ENCODE measurements at places on chromosomes 1 and 21.

GRCh38 chr1:47452426-47452825, 14.6 kb downstream of the FOXD2 start:
- no peak for DNase-seq

- DNase-seq = no peak
Measured at GRCh38 chr21:32733356-32733755, 5.5 kb upstream of the SYNJ1 start.

- no peak for DNase-seq
Measured at GRCh38 chr1:23522244-23522982, 8.6 kb downstream of the E2F2 start.

GRCh38 chr1:24927988-24928688, 1.9 kb downstream of the RUNX3 start:
- DNase-seq = no peak

DNA sequence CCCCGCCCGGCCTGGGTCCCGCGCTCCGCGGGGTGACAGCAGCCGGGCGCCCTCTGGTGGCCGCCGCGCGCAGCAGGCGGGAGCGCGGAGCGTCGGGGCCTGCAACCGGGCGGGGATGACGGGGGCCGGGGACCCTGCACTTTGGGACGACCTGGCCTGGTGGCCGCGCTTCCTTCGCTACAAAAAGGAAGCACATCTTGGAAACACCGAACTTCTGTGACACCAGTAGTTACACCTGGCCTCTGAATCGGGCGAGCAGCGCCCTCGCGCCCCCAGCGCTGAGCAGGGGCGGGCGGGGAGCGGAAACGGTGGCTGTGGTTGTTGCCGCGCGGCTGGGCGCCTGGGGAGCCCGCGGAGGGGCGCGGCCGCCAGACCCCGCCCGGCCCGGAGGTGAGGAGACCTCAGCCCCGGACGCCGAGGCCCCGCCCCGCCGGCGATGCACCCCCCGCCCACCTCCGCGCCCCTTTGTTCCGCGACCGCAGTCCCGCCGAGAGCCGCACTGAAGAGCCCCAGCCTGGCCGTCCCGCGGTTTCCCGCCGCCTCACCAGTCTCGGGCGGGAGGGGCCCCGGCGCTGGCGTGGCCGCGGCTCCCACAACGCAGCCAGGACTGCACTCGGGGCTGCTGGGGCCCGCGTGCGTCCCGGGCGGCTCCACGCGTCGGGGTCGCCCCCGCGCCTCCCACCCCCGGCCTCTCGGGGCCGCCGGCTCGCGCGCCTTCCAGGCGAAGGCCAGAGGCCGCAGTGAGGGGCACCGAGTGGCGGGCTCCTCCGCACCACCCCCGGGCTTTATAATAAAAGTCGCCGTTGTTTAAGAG, 59.3 kb downstream of the H3-3A start:
- DNase-seq = peak; percentile 48

DNA sequence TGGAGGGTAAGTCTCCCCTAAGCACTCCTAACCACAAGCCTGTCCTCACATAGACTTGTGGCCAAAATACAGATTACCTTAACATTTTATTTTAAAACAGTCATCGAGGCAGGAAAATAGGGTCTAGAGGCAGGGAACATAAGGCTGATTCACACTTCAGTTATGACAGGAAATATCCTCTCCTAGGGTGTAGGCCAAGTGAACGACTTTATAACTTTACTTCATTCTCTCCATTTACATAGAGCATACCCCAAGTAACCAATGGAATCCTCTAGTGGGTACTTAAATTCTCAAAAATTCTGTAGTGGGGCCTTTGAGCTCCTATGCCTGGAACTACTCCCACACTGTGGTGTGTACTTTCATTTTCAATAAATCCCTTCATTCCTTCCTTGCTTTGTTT, 113.0 kb downstream of the WDR3 start:
- no peak for DNase-seq

GRCh38 chr1:75529488-75529887, 81.4 kb downstream of the SLC44A5 start:
- no peak for DNase-seq
